Heart left ventricle (tissue), 16 donors: ENCODE measurements at places on chromosomes 16 and 17. TPM values are rescaled to one million over a fixed set of nuclear protein-coding genes. Genes with fewer than 3 reads are reported as not detected.
A peak's percentile ranks its signal among the peaks of the same experiment; 100 is the strongest.

DNA sequence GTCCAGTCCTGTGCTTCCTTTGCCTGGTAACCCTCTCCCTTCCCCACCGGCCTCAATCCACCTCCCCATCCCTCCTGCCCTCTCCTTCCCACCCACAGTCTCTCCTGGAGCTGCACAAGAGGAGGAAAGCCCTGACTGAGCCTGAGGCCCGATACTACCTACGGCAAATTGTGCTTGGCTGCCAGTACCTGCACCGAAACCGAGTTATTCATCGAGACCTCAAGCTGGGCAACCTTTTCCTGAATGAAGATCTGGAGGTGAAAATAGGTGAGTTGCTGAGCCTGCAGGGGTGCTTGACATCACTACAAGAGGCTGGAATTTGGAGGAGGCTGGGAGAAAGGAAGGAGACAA, 1.3 kb downstream of the PLK1 start:
- DNase-seq: no peak

GRCh38 chr17:36931096-36931696, 6.1 kb upstream of the LHX1 start:
- DNase-seq: no peak

- no peak for DNase-seq
These were observed 73.6 kb downstream of the KCNJ2 start for GRCh38 chr17:70242781-70243437.

GRCh38 chr16:49491106-49491670, 117.6 kb downstream of the C16orf78 start:
- no peak for DNase-seq

DNA sequence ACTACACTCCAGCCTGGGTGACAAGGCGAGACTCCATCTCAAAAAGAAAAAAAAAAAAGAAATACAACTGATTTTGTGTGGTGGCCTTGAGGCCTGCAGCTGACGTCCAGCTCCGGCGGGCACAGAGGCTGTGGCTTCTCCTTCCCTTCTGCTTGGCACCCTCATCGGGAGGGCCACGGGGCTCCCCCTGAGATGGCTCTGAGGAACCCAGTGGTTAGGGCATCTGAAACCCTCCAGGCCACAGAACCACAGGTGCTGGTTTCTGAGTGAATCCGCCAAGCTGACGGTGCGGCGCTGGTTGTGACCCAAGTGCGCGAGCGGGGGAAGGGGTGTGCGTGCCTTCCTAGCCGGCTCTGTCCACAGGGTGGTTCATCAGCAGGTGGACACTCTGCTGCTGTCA, 63.4 kb downstream of the LMF1 start:
- peak; percentile 7 for DNase-seq

DNA sequence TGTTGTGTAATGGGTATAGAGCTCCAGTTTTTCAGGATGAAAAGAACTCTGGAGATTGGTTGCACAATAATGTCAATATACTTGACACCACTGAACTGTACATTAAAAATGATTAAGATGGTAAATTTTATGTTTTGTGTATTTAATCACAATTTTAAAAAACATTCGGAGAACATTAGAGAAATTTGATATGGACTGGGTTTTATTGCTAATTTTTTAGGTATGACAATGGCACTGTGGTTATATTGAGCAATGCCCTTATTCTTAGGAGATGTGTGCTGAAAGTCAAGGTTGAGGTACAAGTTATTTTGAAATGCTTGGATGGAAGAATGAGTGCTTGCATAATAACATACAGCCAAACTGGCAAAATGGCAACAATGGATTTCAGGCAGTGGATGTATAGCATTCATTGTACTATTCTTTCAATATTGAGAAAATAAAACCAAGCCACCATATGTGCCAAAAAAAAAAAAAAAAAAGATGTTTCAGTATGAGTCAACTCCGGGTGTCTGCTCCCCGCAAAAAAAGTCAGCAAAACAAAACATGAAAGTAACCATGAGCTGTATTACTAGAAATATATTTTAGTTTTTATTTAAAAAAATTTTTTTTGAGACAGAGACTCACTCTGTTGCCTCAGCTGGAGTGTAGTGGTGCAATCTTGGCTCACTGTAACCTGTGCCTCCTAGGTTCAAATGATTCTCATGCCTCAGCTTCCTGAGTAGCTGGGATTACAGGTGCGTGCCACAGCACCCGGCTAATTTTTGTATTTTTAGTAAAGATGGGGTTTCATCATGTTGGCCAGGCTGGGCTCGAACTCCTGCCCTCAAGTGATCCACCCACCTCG, 19.8 kb downstream of the HOXB1 start:
- no peak for DNase-seq

DNA sequence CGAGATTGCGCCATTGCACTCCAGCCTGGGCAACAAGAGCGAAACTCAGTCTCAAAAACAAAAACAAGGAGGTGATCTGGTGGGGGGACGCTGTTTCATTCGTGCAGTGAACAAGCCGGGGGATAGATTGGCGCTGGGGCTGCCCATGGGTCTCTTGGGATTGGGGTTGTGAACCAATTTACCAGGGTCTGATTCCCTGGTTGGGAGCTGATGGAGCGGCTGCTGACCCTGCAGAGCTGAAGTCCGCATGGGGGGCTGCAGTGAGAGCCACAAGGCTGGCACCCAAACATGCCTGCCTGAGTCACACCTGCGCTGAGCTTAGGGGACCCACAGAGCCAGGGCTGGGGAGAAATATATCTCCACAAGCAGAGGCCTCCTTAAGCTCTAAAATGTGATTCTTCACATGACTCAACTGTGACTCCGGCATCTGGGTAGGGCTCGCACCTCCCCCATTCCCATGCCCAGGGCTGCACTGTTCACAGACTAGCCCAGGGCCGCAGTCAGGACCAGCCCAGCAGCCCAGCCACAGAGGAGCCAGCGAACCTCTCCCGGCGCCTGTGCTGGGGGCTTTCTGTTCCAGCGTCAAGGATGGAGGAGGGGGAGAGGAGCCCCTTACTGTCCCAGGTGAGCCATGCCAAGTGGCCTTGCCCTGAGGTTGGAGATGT, 5.0 kb downstream of the TSPAN10 start:
- no peak for DNase-seq

GRCh38 chr16:87765473-87765775, 362 bp downstream of the KLHDC4 start:
- no peak for DNase-seq

DNA sequence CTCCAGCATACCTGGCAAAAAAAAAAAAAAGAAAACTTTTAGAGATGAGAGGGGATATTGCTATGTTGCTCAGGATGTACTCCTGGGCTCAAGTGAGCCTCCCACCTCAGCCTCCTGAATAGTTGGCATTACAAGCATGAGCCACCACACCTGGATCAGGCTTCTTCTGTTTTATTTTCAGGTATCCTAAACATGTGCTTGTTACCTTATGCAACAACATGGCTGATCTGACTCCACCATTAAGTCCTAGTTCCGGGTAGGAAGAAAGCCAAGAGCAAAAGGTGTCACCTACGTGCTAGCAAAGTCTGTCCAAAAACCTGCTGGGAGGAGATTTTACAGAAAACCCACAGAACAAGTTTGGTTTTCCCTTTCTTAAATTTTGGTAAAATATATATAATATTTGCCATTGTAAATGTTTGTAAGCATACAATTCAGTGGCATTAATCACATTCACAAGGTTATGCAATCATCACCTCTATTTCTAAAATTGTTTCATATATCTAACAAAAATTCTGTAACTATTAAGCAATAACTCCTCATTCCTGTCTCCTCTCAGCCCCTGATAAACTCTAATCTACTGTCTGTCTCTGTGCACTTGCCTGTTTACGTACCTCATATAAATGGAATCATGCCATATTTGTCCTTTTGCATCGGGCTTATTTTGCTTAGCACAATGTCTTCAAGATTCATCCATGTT, 9.1 kb upstream of the CACNG3 start:
- DNase-seq: no peak

DNA sequence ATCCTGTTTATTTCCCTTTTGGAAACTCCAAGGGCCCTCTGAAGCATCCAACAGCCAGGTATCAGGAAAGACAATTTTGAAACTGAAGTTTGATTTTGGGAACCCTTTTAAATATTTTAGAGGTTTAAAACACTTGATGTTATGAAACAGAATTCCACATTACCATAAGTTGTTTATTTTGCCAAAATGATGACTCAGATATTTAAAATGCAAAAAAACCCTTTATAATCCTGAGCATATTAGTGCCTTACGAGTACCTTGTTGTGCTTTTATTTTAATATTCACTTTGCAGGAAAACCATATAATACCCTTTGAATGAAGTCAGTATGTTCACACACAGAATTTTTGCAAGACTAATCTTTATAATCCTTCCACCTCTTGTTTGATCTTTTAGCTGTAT, 765.1 kb upstream of the CA10 start:
- no peak for DNase-seq

DNA sequence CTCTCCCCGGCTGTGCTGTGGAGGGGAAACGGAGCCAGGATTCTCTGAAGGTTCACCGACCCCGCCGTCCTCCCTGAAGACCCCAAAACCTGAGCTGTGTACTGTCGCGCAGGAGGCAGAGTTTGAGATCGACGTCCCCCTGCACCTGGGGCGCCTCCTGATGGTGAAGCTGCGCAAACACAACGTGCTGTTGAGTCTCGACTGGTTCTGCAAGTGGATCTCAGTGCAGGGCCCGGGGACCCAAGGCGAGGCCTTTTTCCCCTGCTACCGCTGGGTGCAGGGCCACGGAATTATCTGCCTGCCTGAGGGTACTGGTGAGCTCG, 62.6 kb upstream of the TEKT1 start:
- DNase-seq: peak; percentile 48

DNA sequence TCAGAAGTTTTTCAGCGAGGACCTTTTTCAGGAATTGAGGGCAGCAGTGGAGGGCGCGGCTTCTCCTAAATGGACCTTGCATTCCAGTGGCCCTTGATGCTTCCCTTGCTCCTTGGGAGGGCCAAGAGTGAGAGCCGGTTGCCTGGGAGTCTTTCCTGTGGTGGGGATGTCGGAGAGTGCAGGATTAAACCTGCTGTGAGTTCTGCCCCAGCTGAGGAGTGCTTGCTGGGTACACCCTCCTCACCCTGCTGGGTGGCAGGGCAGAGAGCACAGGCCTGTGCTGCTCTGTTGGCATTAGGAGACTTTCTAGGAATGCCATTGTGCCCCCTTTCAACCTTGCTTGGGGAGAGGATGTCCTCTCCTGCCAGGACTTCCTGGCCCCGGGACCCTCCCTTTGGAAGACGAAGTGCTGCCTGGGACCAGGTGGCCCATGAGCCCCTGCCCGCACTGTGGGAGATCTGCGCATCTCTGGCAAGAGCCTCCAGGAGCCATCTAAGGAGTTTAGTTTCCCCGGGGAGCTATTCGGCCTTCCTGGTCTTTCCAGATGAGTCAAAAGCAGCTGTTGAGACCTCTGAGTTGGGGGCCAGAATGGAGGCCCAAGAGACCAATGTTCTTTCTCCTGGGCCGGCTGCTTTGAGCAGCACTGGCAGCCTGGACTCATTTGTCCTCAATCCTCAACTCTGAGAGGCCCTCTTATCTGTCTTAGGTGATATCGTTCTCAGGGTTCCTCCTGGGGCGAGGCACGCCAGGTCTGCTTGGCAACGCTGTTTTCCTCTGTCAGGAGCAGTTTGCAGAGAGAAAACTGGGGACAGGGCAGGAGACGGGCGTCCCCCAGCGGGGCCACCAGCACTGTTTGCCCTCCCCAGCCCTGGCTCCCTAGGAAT, 5.6 kb downstream of the LLGL2 start:
- DNase-seq: no peak

- no peak for DNase-seq
These were observed 1.8 kb downstream of the ZSCAN10 start for GRCh38 chr16:3097266-3097665.

DNA sequence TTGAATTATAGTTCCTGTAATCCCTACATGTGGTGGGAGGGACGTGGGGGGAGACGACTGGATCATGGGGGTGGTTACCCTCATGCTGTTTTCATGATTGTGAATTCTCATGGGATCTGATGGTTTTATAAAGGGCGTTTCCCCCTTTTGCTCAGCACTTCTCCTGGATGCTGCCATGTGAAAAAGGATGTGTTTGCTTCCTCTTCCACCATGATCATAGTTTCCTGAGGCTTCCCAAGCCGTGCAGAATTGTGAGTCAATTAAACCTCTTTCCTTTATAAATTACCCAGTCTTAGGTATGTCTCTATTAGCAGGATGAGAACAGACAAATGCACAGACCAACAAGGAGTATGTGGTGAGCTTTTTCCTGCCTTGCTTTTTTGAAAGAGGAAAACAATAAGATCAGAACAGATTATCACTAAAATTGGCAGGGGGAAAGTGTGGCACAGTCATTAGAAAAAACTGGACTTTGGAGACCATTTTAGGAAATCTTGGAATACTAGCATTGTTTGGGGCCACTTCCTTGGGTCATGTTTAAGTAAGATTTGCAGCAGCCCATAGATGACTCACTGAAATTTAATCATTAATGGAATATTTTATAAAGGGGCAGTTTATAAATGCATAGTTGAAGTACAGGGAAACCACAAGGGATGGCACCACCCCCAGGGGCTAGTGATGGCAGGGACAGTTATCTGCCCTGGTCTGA, 352.8 kb downstream of the CDH13 start:
- no peak for DNase-seq

GRCh38 chr16:67865318-67865717, 7.5 kb upstream of the EDC4 start:
- DNase-seq: no peak

DNA sequence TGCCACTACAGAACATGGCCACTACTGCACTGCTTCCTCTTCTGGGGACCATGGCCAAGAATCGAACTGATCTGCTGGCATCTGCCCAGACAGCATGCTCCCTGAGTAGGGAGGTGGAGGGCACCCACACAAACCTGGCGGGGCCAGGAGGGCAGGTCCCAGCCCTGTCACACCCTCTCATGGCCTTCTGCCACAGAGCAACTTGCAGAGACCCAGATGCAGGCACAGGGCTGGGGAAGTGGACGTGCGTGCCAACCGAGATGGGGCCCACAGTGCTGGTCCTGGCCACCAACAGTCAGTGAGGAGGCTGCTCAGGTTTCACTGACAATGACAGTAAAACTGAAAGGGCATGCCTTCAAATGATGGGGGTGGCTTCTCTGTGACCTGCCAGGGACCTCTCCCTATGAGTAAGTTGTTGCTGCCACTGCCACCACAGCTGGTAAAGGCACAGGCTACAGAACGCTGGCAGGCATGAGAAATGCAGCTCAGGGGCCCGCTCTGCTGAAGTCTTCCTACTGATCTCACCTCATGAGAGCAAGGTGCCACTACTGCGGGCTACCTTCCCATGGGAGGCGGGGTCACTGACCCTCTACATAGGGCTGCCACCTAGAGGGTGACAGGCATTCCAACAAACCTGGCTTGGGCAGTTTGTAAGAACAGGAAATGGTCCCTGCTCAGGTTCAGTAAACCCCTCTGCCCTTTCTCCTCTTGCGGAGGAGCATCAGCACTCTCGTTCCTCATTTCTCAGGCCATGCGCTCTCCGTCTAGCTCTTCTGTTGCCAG, 15.5 kb downstream of the HIC1 start:
- DNase-seq: no peak

The MT3 gene
- 2.3 TPM for polyA plus RNA-seq

The AATK gene
- 1.3 TPM for polyA plus RNA-seq

The BORCS6 gene
- polyA plus RNA-seq: 5.1 TPM

The CES4A gene
- polyA plus RNA-seq: 8.1 TPM

The GRB7 gene
- polyA plus RNA-seq: 1.3 TPM

The DLX3 gene
- 0.08 TPM for polyA plus RNA-seq

The ALOXE3 gene
- polyA plus RNA-seq: not detected

The SRCIN1 gene
- 0.95 TPM for polyA plus RNA-seq

The CBX4 gene
- polyA plus RNA-seq: 10.9 TPM

The HES7 gene
- polyA plus RNA-seq: 0.40 TPM

The RGS9 gene
- 0.68 TPM for polyA plus RNA-seq
